ENCODE measurements at places on chromosomes 16 and 17.

DNA sequence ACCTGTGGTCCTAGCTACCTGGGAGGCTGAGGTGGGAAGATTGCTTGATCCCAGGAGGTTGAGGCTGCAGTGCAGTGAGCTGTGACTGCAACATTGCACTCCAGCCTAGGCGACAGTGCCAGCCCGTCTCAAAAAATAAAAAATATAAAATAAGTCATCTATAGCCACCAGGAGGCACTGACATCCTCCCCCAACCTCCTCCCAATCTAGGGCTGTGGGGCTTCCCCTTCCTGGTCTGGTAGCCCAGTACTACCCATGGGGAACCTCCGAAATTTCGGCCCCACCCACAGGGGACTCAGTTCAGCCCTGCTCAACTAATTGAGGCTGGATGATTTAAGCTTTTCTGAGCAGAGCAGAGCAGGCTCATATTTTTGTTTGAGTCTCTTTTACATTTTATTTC lies 3.2 kb downstream of the ZSCAN10 start:
- no peaks in the 10 kb centered on the region for H3K36me3 ChIP-seq
- H3K4me3 ChIP-seq = no peak overlapping the region
- DNase-seq = no peak
- H3K27ac ChIP-seq = no peak overlapping the region

DNA sequence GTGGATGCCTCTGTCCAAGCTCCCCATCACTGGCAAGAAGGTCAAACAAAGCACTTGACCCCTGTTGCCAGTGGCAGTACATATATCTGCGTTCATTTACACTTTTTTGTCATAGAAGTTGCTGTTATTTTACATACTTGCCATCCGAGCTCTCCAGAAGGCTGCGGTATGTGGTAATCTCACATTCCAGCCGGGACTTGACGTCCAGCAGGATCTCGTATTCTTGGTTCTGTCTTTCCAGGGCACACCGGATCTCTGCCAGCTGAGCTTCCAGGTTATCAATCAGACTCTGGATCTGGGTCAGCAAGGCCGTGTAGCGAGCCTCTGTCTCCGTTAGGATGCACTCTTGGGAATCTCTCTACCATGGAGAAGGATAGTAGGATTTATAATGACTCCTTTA lies 6.6 kb downstream of the KRT39 start:
- no peaks in the 10 kb centered on the region for H3K27me3 ChIP-seq
- H3K27ac ChIP-seq = no peak overlapping the region
- DNase-seq = no peak
- H3K36me3 ChIP-seq = no peaks in the 10 kb centered on the region

GRCh38 chr17:28972437-28972836 lies 21.1 kb upstream of the PHF12 start:
- no peaks in the 10 kb centered on the region for H3K27me3 ChIP-seq
- no peaks in the 10 kb centered on the region for H3K4me1 ChIP-seq
- no peak overlapping the region for H3K27ac ChIP-seq
- no peak for DNase-seq
- no peak overlapping the region for H3K4me3 ChIP-seq

DNA sequence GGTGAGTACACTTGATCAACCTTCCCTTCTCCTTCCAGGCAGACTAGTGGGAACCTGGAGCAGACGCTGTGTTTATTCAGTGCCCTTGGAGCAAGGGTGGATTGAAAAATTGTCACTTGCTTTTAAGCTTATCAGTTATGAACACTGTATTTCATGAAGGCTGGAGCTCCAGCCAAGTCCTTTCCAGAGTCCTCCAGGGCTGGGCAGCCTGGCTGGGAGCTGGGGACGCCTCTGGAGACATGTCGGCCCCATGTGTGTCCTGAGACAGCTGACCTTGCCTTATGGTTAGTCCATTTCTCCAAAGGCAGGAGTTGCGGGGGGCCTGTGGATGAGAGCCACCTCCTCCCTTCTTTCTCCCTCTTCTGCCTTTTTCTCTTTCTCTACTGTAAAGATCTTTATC lies 67.0 kb downstream of the RAP1GAP2 start:
- DNase-seq = no peak
- H3K4me3 ChIP-seq = no peak overlapping the region
- H3K27ac ChIP-seq = no peak overlapping the region
- no peaks in the 10 kb centered on the region for H3K27me3 ChIP-seq

DNA sequence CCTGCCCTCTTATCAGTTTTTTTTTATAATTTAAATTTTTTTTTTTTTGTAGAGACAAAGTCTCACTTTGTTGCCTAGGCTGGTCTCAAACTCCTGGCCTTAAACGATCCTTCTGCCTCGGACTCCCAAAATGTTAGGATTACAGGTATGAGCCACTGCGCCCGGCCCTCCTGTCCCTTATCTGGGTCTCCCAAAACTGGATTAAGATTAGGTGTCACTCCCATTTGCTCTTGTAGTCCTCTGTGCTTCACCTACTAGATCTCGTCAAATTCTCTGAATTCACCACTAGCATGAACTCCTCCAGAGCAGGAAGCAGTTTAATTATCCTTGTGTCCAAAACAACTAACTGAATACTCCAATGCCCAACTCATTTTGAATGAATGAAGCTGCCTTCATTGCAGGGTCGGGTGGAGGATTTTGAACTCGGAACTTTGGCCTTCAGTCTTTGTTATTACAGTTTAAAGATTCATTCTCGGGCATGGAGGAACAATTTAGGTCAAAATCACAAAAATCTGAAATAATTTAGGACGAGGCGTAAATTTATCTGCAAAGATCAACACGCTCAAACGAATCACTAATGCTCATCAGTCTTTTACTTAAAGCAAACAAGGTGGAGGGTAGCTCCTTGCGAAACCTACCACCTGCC lies 802 bp upstream of the ATXN2L start:
- peak overlapping the region; percentile 99 for H3K4me3 ChIP-seq
- H3K27me3 ChIP-seq = no peaks in the 10 kb centered on the region
- H3K36me3 ChIP-seq = peaks cover 13% of the 10 kb centered on the region

DNA sequence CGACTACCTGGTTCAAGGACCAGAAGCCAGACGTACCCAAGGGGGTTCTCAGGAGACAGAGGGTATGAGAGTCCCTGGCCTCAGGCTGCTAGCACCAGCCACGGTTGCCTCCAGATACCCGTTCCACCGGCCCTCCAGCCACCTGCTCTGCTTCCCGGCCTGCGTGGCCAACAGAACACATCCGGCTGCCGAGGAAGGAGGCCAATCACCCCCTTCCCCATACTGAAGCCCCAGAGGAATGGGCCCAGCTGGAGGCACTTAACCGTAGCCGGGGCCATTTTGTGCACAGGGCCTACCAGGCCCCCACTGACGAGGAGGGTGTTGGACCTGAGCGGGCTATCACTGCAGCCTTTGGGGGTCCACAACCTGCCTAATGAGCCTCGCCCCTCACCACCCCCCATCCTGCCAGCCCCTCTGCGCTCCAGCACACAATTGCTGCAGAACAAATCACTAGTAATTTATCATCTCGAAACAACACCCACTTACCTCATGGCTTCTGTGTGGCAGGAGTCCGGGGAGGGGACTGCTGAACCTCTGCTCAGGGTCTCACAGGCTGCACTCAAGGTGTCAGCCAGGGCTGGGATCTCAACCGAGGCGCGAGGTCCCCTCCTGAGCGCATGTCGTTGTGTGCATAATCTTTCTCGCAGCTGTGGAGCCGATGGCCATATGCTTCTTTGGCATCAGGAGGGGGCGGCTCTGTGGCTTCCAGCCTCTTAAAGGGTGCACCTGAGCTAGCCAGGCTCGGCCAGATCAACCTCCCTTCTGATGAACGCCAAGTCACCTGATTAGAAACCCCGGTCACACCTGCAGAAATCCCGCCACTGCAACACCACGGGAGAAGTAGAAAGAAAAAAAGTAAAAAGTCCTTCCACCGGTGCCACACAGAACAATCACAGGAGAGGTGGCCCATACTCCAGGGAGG lies 10.1 kb upstream of the KREMEN2 start:
- DNase-seq = no peak
- no peaks in the 10 kb centered on the region for H3K4me1 ChIP-seq
- no peaks in the 10 kb centered on the region for H3K36me3 ChIP-seq
- H3K27me3 ChIP-seq = no peaks in the 10 kb centered on the region

- no peak overlapping the region for H3K4me3 ChIP-seq
- no peaks in the 10 kb centered on the region for H3K27me3 ChIP-seq
- no peaks in the 10 kb centered on the region for H3K4me1 ChIP-seq
- no peaks in the 10 kb centered on the region for H3K36me3 ChIP-seq
- no peak for DNase-seq
Measured at GRCh38 chr16:17939122-17939536, 397.4 kb downstream of the NPIPA8 start.

GRCh38 chr17:56809106-56809819 lies 24.5 kb downstream of the C17orf67 start:
- no peaks in the 10 kb centered on the region for H3K27me3 ChIP-seq
- H3K4me3 ChIP-seq = no peak overlapping the region
- H3K36me3 ChIP-seq = no peaks in the 10 kb centered on the region
- no peak overlapping the region for H3K27ac ChIP-seq
- no peak for DNase-seq
- no peaks in the 10 kb centered on the region for H3K4me1 ChIP-seq
